HT1080 (cell line): ENCODE measurements at places on chromosomes 13 and 19.

- DNase-seq, result no peak
Measured at GRCh38 chr19:45814166-45814780, 835 bp downstream of the RSPH6A start.

GRCh38 chr13:103757361-103757760 lies 691.1 kb upstream of the SLC10A2 start:
- no peak for DNase-seq

DNA sequence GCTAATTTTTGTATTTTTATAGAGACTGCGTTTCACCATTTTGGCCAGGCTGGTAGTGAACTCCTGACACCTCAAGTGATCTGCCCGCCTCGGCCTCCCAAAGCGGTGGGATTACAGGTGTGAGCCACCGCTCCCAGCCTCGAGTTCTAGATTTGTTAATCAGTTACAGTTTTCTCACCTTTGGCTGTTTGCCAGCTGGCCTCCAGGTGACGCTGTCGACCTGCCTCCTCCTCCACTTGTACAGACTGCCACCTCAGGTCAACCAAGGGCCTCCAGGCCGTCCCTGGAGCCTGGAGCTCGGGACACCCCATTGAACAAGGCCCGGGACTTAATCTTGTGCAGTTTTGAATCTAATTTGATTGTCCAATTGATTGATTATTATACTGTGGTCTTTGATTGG lies 45.5 kb downstream of the IER2 start:
- DNase-seq, result no peak

DNA sequence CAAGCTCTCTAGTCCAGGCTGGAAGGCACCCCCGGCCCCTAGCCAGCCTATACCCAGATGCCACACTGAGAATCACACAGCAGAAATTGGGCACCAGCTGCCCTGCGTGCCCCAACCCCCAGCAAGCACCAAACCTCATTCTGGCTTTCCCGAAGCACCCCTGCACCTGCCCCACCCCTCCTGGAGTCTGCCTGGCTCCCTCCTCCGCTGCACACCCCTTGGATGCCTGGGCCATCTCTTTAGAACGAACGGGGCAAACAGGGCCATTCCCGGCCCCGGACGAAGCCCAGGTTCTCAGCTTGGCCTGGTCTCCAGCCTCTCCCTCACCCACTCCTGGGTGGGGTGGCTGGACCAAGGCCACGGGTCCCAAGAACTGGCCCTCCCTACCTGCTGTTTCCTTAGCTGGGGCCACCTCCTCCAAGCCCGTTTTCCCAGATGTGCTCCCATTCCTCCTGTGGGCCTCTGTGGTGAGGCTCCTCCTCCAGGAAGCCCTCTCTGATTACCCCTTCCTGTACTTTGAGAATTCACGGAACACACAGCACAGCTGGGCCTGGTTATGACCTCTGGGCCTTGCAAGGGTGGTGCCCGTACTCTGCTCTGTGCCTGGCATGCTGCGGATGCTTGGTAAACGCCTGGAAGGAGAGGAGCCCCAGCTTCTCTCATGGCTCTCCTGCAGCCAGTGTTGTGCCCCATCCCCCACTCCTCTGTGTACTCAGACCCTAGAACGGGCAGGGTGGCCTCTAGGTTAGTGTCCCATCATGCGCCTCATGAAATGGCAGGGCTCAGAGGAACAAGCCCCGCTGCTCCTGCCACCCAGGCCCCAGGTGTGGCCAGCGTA lies 21.4 kb downstream of the CEBPG start:
- no peak for DNase-seq

DNA sequence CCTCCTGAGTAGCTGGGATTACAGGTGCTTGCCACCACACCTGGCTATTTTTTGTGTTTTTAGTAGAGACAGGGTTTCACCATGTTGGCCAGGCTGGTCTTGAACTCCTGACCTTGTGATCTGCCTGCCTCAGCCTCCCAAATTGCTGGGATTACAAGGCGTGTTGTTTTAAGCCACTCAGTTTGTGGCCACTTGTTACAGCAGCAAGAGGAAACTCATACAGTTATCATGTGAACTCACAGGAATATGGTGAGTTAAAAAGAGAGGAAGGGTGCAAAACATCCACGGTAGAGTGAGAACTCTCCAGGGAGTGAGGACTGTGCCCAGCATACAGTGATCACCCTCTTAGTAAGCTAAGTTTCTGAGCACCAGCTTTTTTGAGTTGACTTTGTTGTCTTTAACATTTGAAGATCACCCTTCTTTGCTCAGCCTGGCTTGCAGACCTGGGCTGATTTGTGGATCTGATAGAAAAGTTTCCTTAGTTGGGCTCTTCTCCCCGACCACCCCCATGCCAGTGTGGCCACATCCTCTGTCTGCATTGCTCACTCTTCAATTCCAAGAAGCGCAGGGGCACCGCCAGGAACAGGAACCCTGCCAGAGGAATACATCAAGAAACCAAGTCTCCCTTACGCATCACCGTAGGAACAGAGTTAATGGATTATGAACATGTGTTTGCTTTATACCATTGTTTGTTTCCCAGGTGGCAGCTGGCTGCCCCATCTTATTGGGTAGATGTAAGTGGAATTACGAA lies 16.0 kb downstream of the ALOX5AP start:
- no peak for DNase-seq

GRCh38 chr19:50982186-50982585 lies 1.5 kb downstream of the KLK7 start:
- DNase-seq, result no peak

DNA sequence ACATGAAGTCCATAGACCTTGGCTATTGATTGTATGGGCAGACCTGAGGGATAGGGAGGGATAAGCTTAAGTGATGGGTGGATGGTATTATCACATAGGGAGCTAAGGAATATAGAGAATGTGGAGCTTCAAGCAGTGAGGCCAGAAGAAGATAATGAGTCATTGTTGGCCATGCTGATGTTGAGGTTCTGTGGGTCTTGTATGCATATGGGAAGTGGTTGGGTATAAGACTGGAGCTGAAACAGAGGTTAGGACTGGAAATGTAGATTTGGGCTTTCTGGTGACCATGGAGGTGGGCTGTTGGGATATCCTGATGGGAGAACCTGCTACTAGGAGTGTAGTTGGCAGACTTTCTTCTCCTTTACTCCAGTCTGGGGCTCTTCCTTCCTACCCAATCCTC lies 73.7 kb upstream of the TSC22D1 start:
- no peak for DNase-seq

DNA sequence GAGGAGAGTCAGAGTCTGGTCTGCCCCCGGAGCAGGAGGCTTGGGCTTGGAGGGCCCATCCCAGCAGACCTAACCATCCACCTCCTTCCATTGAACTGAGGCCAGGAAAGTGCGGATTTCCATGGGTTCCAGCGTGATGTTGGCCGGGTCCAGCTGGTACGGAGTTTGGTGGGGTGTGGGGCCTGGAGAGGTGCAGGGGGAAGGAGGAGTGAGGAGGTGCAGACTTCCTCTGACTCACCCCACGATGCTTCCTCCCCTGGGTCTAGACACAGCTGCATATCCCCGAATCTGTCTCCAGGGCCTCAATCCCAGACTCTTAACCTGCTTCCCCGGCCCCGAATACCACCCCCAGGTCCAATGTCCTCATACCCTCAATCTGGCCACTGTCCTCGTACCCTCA lies 20.0 kb downstream of the MAN2B1 start:
- no peak for DNase-seq

DNA sequence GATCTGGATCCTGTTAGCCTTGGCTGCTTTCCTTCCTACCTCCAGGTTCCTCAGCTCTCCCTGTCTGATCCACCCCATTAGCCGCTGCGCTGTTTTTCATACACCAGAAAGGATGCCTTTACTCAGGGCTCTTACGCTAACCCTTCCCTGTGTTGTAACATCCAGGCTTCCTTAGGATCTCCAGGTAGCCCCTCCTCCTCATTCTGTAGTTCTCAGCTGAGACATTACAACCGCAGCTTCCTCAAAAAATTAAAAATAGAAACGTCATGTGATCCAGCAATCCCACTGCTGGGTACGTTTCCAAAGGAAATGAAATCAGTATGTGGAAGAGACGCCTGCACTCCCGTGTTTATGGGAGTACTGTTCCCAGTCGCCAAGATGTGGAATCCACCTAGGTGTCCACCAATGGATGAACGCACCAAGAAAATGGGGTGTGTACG lies 18.4 kb upstream of the MYADM start:
- DNase-seq, result peak; percentile 74

DNA sequence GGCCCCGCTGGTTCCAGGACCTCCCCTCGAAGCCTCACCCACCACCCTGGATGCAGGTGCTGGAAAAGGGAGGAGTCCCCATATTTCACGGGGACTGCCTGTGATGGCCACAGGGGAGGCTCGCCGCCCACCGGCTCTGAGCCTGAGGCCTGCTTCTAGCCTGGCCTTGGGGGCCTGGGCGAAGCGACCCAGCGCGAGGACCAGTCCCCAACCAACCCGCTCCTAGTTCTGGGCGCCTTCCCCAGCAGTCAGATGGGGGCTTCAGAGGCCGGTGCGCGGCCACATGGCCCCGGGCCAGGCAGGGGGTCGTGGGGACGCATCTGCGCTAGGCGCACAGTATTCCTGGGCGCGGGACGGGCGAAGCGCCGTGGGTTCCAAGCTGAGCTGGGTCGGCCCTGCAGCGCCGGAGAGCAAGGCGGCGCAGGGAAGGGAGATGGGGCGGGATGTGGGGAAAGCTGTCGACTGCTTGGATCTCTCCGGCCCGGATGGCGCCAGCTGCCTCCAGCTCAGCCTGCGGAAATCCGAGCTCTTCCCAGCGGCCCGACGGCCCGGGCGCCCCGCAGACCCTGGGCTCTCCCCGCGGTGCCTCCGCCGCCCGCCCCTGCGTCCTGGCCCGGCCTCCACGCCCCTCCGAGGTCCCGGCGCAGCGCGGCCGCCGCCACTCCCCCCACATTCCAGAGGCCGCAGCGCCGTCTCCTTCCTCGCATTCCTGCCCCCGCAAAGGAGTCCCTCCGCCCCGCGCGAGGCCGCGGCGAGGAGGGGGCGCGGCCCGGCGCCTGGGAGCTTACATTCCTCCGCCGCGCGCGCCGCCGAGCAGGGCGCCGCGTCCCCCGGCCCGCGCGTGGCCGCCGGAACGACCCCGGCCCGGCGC lies at the start of gene WTIP:
Gene WTIP, plus strand, starts transcription at position 788 of the 871 bp plus-strand sequence. CDS start 217 bp downstream, outside the sequence.
- peak; percentile 37 for DNase-seq

DNA sequence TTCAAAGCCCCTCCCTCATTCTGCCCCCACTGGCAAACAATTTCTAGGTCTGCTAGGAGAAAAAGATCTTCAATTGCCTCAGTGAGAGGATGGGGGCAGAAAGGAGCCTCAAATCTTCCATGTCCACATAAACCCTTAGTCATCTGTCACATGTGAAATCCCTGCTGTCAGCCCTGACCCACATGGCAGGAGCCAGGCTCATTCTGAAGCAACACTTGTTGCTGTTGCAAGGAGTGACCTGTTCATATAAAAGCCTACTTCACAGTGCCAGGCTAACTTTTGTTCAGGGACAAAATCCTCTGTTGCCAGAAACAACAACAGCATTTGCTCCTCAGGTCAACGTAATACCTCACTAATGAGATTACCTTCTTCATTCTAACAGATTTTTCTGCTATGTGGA lies 70.5 kb downstream of the IRS2 start:
- DNase-seq, result peak; percentile 54

DNA sequence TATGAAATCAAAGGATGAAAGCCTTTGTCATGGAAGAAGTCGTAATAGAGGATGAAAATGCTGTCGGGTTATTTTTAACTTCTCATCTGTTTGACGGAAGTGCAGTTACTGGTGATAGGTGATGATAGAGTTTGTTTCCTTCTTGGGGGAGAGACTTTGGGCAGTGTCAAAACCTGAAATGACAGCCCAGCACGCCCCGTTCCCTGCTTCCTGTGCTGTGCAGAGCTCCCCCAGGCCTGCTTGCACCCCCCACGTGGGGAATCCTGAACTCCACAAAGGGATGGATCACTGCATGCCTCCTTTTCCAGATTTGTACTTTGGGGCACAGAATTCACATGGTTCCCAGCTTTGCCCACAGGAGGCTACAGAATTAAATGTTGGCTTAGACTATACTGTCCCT lies 102.7 kb downstream of the ATP11A start:
- no peak for DNase-seq

DNA sequence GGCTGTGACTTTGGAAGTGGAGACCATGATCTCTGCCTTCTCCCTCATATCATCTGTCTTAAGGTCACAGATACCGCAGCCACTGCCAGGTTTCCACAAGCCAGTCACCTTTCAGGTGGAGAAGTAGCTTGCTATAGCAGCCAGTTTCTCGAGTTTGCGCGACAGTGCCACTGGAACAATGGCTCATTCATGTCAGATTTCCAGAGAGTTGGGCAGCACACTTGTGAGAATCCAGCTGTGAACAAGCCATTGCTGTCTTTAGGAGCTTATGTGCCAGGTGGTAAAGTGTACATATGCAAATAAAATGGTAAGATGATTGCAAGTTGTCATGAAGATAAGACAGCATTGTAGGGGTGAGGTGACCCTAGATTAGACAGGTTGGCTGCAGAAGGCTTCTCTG lies 22.3 kb downstream of the GARRE1 start:
- no peak for DNase-seq

DNA sequence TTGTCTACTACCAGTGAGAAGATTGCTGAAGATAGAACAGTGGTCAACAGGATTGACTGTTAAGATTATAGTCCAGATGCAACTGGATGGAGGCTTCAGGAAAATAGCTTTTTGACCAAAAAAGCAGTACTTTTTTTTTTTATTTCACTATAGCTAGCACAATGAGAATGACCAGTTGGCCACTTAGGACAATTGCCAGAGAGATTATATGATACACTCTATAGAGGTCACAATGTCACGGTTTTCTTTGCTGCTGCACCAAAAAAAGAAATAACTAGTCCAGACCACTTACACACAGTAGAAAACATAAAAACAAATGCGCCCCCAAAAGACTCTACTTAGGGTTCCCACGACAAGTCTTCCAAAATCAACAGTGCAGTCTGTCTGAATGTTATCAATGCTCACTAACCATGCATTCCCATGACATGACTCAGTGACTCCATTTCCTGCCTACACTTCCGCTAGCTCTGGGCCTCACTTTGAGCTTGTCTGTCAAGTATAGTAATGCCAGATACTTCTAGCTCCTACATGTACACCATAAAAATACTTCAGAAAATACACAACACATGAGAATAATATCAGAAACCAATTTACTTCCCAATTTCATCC lies 209.1 kb upstream of the STARD13 start:
- DNase-seq, result peak; percentile 95

DNA sequence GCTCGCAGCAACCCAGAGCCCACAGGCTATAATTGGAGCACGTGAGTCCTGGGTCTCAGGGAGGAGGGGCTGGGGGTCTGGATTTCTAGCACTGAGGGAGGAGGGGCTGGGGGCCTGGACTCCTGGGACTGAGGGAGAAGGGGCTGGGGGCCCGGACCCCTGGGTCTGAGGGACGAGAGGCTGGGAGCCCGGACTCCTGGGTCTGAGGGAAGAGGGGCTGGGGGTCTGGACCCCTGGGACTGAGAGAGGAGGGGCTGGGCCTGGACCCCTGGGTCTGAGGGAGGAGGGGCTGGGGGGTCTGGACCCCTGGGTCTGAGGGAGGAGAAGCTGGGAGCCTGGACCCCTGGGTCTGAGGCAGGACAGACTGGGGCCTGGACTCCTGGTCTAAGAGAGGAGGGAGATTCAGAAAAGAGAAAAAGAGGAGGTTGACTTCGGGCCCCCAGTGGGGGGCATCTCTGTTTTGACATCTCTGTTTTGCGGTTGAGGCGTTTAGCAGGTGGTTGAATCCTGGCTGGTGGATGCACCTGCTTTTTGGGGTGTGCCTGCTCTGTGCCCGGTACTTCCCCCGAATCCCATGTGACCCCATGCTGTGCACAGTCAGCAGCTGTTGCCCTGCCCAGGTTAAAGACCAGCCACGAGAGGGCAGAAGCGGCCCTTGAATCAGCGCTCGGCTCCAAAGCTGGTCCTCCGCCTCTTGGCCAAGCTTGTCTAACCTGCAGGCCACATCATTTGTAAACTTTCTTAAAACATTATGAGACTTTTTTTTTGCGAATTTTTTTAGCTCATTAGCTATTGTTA lies 10.5 kb downstream of the PVR start:
- peak; percentile 49 for DNase-seq
